ENCODE measurements at places on chromosomes 2 and 18.

GRCh38 chr2:122100756-122101155, 345.3 kb downstream of the TSN start:
- no peak for DNase-seq

- no peak for DNase-seq
Measured at GRCh38 chr18:31447530-31448191, at the start of gene DSG3. Gene DSG3, plus strand, starts transcription at chr18:31447741. Its CDS starts 137 bp downstream, at chr18:31447878.

GRCh38 chr2:233689031-233689430, 3.7 kb upstream of the UGT1A6 start:
- DNase-seq = no peak

- DNase-seq = no peak
Measured at GRCh38 chr18:58639751-58640427, 11.0 kb upstream of the ALPK2 start.

DNA sequence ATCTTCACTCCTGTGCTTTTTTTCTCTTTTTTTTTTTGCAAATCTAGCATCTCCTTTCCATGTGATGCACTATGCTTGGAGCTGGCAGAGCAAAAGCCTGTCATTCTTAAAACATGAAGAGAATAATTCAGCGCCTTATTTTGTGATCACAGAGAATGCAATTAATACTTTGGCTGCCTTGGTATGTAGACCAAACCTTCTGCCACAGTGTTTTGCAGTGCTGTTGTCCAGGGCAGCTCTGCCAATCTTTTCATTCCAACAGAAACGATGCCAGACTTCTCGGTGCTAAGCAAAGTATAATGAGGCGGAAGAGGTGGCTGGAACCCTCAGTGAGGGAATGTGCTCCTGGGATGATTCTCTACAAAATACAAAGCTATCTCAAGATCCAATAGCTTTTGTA, 25.6 kb downstream of the BCL2 start:
- no peak for DNase-seq

DNA sequence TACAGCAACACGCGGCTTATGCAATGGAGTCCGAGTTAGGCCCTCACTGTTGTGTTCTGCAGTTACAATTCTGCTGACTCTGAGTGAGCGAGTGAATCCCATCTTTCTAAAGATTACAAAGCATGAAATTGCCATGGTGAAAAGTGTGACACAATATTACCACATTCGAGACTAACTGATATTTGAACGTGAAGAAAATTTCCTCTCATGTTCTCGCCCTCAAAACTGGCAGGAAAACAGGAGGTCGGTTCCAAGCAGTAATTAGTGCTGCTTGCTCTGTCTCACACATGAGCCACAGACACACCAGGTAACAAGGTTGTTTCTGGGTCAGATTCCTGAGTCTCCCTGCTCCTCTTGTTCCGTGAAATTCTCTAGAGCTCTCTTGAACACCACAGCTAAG, 93.7 kb upstream of the RIOK3 start:
- DNase-seq = no peak

DNA sequence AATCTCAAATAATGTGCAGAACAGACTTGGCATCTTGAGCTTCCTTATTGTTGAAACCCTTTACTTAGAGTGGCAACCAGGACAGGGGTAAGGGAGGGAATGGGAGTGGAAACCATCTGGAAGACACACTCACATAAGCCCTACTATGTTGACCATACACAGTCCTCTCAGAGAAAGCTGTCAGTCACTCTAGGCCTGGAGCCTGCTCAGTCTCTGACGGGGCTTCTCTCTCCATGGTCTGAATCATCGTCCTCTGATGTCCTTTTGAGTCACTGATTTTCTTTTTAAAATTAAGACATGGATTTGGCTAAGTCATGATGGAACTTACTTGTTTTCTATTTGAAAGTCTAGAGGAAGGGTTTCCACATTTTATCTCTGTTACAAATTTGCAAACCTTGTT, 74.0 kb downstream of the MYO1B start:
- no peak for DNase-seq

DNA sequence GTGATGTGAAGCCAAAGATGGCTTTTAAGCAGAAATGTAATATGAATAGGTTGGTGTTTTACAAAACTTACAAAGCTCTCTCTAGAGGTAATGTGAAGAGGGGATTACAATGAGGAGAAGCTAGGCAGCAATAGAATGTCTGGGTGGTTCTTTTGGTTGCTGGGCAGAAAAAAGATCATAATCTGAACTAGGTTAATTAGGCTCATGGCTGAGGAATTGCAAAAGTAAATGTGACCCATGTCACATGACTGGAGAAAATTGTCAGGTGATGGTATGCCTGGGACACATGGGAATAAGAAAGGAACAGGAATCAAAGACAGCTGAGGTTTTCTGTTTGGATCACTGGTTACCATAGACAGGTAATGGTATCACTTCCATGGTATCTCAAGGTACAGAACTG, 7.5 kb upstream of the RIT2 start:
- no peak for DNase-seq

DNA sequence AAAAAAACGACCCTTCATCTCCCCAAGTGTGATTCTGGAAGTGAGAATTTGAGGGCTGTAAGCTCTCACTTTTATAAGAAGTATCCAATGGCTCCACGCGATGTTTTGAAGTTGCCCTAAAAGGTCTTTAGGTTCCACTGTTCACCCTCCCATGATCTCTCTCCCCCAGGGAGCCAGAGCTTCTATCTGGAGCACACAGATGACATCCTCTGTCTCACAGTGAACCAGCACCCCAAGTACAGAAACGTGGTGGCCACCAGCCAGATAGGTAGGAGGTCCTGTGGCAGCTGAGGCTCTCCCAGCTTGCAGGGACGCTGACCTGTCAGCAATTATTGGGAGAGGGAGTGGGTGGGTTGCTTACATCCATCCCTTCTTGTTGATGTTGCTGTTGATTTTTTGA, 97.8 kb downstream of the RTN4 start:
- no peak for DNase-seq

GRCh38 chr2:275466-275865, 10.7 kb downstream of the ACP1 start:
- DNase-seq = no peak

GRCh38 chr18:30527226-30527625, 515.3 kb downstream of the DSC3 start:
- no peak for DNase-seq

GRCh38 chr2:168562971-168563370, 106.9 kb downstream of the CERS6 start:
- DNase-seq = no peak

DNA sequence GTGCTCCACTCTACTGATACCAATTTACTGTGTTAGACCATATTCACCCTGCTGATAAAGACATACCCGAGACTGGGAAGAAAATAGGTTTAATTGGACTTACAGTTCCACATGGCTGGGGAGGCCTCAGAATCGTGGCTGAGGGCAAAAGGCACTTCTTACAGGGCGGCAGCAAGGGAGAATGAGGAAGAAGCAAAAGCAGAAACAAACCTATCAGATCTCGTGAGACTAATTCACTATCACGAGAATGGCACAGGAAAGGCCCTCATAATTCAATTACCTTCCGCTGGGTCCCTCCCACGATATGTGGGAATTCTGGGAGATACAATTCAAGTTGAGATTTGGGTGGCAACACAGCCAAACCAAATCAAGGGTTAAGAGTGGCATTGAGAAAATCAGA, 65.2 kb downstream of the LDLRAD4 start:
- no peak for DNase-seq

DNA sequence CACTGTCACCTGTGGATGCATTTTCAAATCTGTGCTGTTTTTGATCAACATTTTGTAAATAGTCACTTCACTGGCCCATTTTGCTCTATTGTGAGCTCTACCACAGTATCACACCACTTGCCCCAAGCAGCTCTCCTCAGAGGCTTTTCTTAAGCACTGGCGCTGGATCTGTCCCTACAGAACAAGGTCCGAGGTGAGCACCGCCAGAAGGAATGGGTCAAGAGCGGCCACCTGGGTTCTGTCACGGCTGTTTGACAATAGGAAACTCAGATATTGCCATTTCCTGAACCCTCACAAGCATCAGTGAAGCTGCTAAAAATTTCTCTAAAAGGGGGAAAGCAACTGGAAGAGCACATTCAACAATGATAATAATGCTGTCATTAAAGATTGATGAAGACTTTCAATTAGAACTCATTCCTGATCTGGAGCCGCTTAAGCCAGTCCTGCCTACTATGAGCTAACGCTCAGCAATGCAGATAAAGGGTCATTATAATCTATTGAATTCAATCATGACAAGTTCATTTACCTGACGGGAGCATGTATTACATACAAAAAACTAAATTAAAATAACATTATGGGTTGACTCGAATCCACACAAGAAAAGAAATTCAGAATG, 514.0 kb downstream of the GALR1 start:
- no peak for DNase-seq

DNA sequence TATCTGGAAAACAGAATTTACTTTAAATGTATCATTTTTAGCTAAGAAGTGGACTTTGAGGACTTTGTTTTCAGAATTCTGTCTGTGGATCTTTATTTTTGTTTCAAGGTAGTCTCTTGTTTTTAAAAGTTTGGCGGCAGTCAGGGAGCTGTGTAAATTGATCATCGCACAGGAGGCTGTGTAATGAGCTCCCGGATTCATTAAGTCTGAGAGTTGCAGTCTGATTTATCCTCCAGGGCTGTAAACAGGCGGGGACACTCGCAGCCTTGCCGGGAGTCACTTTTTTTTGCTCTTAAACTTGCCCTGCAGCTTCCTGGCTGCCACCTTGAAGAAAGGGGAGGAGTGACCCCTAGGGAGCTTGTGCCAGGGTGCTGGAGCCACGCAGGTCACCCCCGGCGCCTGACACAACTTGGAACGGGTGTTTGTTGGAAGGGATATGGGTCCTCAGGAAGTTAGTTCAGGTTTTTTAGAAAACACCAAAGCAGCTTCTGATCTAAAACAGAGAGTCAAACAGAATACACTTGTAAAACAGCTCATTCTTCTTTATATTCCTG, 76.2 kb downstream of the DCDC2C start:
- no peak for DNase-seq

GRCh38 chr18:63138436-63139340, 180.9 kb downstream of the BCL2 start:
- DNase-seq = peak; percentile 55

GRCh38 chr18:79356435-79356834, 39.3 kb upstream of the NFATC1 start:
- DNase-seq = no peak

DNA sequence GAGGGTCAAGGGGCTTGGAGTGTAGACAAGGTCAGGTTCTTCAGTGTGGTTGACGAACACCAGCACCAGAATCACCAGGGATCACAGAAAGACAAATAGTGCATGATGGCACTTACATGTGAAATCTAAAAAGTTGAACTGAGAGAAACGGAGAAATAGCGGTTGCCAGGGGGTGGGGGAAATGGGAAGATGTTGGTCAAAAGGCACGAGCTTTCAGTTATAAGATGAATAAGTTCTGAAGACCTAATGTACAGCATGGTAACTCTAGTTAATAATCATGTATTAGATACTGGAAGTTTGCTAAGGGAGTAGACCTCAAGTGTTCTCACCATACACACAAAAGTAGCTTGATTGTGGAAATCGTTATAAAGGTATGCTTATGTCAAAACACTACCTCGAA, 43.7 kb upstream of the DARS1 start:
- DNase-seq = no peak

GRCh38 chr2:17133052-17133671, 385.1 kb downstream of the RAD51AP2 start:
- no peak for DNase-seq

DNA sequence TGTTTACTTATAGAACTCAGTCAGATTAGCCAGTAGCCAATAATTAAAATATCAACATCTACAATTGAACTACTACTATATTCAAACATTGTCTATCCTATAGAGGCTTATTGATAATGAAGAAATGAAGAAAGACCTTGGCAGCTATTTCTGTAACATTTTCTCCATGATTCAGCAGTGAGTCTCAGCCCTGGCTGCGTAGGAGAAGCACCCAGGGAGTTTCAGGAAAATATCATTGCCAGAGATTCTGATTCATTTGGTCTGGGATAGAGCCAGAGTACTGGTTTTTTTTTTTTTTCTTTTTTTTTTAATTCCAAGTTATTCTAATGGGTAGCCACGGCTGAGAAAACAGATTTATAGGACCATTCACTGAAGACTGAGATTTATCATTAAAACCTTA, 404.8 kb downstream of the TXNL1 start:
- no peak for DNase-seq

DNA sequence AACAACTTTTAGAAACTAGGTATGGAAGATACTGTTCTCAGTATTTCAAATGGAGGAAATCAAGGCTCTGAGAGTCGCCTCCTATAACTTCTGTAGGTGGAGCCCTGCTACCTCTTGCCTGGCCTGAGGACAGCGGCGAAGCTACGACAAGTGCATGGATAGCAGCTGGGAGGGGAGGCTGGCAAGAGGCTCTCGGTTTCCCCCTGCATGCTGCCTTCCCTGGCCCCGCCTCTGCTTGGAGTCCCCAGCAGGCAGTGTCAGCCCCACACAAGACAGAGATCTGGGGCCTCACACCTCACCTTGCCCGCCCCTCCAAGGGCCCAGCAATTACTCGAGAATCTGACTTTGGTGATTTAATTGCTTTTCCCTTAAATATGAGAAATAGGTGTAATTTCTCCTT, 107.6 kb upstream of the POU3F3 start:
- DNase-seq = no peak

DNA sequence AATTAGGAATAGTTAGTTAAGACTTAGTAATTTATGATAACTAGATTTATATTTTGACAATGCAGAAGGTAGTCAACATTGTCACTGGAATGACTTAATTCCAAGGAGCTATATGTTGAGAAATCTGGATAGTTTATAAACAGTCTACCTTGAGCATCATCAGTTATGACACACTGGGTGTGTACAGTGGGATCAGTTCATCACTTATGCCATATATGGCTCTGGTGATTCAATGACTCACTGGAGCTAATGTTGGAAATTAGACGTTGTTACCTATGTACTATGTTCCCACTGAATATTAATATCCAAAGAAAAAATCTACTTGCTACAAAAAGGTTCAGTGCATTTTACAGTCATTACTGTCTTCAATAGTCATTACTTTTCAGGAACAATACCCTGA, 34.0 kb upstream of the ITPRID2 start:
- DNase-seq = no peak

- no peak for DNase-seq
Measured at GRCh38 chr2:100422320-100423055, 5.0 kb upstream of the CHST10 start.

DNA sequence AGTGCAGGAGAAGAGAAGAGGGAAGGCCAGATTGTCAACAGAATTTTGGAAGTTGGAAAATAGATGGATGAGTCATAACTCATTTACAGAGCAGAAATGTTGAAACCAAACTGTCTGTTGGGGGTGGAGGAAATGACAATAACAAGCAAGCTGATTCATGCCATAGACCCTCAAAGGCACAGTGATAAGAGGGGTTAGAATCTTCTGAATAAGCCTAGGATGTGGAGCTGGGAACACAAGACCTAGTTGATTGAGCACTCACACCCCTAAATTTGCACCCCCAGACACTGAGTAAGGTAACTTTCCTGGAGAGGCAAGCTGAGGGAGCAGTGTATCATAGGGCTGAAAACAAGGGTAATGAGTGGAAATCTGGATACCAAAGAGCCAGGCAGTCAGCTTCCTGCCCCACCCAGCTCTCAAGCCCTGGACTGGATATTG, 141.4 kb downstream of the SCG2 start:
- no peak for DNase-seq

- DNase-seq = no peak
Measured at GRCh38 chr2:28558158-28558820, 62.4 kb downstream of the PLB1 start.

GRCh38 chr2:48946449-48947048, 191.0 kb upstream of the LHCGR start:
- peak; percentile 50 for DNase-seq

GRCh38 chr2:29509878-29510277, 394.7 kb downstream of the CLIP4 start:
- no peak for DNase-seq

All from activated CD4-positive, alpha-beta T cell treated with anti-CD3 and anti-CD28 coated beads for 36 hours (primary cell).